ENCODE measurements at places on chromosomes 4 and X. TPM values are rescaled to one million over a fixed set of nuclear protein-coding genes. Genes with fewer than 3 reads are reported as not detected.

DNA sequence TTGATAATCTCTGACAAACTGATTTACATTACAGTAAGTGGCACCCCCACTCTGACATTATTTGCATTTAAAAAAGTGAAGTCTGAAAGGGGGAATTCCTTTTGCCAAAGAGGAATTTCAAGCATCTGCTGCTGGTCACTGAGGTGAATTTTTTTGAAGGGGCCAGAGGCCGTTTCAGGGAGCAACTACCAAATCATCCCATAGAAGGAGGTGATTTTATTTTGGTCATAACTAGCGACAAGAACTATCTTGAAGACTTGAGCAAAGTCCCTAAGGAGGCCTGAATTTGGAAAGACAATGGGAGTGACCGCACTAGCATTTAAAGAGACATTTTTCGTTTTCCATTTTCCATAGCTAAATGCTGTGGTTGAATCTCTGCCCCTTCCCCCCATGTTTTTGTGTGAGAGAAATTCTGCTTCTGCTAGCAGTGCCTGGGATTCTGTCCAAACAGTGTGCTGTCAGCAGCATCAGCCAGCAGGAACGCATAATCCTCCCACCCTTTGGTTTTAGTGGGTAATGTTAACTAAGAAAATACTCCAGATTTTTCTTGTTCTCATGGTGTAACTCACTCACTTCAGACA is 110.1 kb upstream of the MED14 start:
- DNase-seq, result peak; percentile 57

DNA sequence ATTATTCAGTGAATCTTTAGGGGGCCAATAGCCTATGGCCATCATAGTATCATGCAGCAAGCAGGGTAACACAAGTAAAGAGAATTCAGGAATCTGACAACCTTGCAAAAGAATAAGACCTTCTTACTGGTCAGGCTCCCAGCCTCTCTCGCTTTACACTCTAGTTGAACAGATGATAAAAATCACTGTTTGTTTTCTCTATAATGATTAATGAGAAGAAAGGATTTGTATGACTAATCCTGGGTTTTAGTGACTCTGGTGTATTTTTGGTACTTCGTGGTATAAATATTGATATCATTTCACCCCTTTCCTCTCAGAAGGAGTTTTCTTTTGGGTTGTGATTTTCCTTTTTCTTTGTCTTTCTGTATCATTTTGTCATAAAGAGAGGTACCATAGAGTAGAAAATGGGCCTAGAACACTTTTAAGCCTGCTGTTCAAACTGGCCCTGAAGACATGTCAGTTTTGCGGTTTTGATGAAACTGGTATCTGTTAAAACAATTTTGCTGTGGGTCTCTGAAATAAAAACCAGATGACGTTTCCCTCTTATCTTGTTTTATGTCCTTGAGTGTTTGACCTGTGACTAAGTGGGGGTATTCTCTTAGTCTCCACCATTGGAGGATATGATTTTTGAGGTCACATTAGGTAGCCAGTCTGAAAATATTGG is 294.9 kb upstream of the TBX22 start:
- DNase-seq, result no peak

NMU gene
- total RNA-seq, result not detected

IL1RAPL1 gene
- total RNA-seq, result not detected

SH3D19 gene
- 82.0 TPM for total RNA-seq
